Stomach (tissue), 19 donors: ENCODE measurements at places on chromosomes 6 and 20. TPM values are rescaled to one million over a fixed set of nuclear protein-coding genes. Genes with fewer than 3 reads are reported as not detected.

The BCAS4 gene
- under 0.01 TPM for total RNA-seq

The SLC32A1 gene
- total RNA-seq, result not detected

The RBBP8NL gene
- total RNA-seq, result not detected

The TMC2 gene
- not detected for total RNA-seq

The RAET1L gene
- not detected for total RNA-seq
